ENCODE measurements at places on chromosomes 12 and 14.

DNA sequence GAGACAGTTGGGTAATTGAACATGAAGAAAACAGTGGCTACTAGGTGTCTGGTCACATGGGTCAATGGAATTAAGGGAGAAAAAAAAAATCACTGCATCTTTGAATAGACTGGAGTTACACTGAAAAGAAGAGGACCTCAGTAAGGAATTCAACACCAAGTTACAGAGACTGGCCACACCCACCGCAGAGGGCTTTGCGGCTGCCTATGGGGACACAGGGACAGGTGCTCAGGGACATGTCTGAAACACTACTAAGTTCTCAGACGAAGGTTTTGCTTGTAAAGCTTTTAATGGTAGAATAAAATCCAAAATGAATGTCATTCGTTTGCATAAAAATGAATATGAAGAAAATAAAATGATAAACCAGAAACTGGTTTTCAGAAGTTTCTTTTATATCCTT, 93.8 kb downstream of the STXBP6 start:
- DNase-seq = no peak

DNA sequence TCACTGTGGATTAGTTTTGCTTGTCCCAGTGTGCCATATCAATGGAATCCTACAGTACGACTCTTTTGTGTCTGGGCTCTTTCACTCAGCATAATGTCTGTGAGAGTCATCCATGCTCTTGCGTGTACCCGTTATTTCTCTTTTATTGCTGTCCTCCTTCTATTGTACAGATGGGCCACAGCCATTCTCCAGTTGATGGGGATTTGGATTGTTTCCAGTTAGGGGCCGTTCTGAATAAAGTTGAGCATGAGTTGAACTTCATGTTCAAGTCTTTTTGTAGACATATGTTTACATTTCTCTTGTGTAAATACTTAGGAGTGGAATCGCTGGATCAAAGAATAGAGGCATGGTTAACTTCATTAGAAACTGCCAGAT, 38.3 kb downstream of the MYO1H start:
- DNase-seq = no peak

GRCh38 chr12:117311-117710, 50.7 kb downstream of the IQSEC3 start:
- DNase-seq = no peak

DNA sequence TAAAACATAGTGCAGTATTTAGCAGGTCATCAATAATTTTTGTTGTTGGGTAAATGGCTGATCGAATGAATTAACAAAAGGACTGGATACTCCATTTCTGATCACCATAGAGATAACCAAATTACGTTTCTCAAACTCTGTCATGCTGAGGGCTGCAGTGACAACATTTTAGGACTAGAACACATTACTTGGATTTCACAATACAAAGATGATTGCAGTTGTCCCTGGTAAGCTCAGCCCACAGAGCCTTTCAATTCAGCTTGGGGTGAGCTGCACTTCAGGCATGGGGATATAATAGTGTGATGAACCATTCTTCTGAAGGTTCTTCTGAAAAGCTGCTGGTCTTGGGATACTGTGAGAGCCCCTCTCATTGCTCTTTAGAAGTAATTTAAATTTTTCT, 74.3 kb downstream of the FAR2 start:
- DNase-seq = no peak

All from LoVo (cell line).